ENCODE measurements at places on chromosomes 13 and 19.

- no peak for DNase-seq
These were observed 2.3 kb downstream of the ADGRE2 start for GRCh38 chr19:14775869-14776586.

DNA sequence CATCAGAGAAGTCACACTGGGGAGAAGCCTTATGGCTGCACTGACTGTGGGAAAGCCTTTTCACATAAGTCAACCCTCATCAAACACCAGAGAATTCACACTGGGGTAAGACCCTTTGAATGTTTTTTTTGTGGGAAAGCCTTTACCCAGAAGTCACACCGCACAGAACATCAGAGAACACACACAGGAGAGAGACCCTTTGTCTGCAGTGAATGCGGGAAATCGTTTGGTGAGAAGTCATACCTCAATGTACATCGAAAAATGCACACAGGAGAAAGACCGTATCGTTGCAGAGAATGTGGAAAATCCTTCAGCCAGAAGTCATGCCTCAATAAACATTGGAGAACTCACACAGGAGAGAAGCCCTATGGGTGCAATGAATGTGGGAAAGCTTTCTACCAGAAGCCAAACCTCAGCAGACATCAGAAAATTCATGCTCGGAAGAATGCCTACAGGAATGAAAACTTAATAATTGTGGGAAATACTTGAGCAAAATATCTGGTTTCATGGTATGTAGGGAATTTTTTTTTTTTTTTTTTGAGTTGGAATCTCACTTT, 30.7 kb downstream of the ZNF793 start:
- no peak for DNase-seq

DNA sequence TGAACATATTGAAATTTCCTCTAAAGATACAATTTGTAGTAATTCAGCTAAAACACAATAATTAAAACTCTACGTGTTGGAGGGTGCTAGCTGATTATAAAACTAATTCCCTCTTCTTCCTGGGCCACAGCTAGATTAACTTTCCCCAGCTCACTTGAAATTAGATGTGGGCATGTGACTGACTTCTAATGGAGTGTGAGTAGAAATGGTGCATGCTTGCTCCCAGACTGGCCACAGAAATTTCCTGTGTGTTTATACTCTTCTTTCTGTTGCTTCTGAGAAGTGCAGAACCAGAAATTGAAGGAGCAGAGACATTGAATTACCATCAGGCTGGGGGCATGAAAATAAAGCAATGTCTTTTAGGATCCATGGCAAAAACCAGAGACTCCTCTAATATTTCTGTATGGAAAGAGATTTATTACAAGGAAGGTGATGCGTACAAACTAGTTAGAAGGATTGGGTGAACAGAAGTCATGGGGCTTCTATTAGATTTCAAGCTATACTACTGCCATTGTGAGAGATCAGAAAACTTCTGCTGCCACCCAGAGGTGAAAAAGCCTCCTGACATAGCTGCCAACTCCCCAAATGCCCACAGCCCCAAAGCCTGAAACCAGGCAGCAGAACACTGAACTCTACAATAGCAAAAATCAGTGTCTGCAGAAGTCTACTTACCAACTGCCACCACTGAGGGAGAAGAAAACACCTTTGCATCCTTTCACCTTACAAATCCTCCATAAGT, 379.2 kb upstream of the MIR17HG start:
- peak; percentile 42 for DNase-seq

DNA sequence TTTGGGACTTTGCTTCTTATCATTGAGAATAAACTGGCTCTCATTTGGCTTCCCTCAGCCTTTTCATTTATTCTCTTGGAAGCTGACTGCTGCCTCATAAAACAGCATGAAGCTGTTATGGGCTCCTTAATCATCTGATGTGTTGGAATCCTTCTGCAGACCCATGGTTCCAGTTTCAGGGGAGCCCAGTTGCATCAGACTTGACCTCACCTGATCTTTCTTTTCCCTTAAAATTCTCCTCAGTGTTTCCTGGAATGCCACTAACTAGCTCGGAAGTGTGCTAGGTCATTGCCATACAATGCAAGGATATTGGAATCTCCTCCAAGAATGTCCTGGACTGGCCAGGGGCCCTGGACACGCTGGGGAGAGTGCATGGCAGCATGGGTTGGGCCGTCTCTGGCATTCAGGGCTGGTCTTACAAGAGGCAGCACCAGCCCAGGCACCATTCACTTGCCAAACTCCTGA, 158.7 kb downstream of the FLT1 start:
- no peak for DNase-seq

GRCh38 chr13:78478183-78478582, 125.2 kb downstream of the POU4F1 start:
- no peak for DNase-seq

DNA sequence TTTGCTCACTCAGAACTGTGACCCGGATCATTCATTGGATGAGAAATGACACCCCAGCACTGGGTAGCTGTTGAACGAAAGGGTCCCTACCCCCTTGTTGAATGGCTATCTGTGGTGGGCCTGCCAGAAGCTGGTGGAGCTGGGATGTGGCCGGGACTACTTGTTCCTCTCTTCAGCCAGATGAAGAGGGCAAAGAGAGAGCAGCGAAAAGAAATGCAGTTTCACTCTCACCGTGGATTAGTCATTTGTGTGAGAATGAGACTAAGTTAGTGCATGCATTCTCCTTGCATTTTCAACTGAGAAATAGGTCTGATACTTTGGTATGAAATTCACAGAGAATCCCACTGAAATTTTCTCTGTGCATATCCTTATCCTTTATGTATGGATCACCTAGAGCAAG, 553.1 kb downstream of the IRS2 start:
- no peak for DNase-seq

DNA sequence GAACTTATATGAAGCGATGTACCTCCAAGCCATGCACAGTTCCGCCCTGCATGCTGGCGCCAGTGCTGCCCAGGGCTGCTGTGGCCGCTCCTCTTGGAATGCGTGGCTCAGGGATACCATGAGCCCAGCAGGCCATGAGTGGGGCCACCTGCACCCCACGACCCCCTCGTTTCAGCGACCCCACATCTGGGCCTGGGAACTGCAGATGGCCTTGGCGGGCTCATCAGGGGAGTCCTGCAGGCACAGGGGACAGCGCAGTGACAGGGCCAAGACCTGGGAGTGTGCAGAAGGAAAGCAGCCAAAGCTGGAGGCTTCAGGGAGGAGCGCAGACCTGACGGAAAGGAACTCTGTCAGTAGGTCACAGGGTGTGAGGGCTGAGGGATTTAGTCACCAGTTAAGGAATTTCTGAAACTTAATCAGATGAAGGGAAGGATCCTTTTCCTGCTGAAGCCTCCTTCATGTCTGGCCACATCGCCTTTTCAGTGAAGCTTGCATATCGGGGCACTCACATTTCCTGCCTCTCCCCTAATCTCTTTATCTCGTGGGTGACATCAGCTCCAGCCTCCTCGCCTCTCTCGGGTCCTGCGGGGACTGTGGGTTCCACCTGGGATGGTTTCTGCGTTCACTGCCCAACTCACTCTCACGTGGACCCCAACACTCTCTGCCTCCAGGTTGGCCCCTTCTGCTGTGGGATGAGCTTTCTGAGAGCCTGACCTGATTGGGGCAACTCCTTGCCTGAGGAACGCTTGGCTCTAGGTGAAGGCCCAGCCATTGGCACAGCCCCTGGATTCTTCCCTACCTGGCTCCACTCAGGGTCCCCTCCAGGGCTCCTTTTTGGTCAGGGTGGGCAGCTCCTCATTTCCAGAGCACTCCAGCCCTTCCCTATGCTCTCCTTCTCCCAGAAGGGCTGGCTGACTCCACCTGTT, 123.5 kb downstream of the CRYL1 start:
- no peak for DNase-seq

- DNase-seq = no peak
These were observed 62.4 kb upstream of the XPO4 start for GRCh38 chr13:20964904-20965303.

- DNase-seq = no peak
These were observed 17.6 kb downstream of the ING1 start for GRCh38 chr13:110731072-110731471.

DNA sequence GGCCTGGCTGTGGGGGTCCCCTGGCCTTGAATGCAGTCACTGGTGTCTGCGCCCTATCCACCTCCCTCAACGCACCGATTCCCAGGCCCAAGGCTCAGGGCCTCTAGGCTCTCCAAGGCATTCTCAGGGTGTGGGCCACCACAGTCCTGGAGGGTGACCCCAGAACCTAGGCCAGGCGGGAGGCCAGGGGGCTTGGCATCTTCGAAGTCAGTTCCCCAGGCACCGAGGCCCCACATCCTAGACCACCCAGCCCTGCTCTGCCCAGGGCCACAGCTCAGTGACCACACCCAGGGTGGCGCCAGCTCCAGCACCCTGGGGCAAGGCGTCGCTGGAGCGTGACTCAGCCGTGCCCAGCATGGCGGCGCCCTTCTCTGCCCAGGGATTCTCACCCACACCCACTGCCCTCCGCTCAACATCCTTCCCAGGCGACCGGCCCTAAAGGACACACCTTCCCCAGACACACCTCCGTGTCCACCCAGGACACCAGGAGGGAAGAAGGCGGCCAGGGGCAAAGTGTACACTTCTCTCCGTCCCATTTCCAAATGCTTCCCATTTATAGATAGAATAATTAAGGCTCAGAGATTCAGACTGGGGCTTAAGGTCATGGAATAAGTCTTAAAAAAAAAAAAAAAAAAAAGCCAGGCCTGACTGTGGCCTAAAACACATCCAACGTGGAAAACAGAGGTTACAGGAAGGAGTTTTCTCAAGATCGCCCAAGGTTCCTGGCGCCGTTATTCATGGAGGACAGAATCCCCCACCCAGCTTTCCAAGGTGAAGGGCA, 36.4 kb upstream of the NANOS3 start:
- DNase-seq = peak; percentile 74

DNA sequence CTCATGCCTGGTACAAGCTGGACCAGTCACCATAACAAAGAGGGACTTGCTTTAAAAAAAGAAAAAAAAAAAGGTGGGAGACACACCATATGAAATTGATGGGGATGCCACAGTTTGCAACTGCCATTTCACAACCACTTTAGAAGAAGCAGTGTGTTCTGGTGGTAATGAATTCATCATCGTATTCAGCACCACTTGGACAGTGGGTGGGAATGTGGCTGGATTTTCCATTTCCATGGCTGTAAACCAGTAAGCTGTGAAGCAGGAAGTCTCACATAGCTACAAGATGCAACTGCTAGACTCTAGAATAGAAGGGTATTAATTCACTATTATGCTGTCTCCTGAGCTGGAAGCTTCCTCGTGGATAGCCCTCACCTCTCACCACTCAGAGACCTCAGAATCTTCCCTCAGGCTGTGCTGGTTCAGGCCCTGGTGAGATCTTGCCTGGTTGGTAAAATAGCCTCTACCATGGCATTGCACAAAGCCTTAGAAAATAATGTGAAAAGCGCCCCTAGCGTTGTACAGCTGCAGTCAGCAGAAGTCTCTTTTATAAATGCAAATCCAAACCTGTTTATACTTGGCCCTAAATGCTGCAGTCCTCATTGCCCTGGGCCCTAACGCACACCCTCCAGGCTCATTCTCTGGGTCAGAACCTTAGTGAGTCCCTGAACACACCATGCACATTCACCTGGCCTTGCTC, 150.7 kb downstream of the KCTD15 start:
- DNase-seq = no peak

- DNase-seq = no peak
These were observed 50.7 kb upstream of the FRY start for GRCh38 chr13:31980830-31981229.

- DNase-seq = no peak
These were observed 448.2 kb downstream of the KCTD12 start for GRCh38 chr13:76438050-76438449.

GRCh38 chr19:49873834-49874233, 3.3 kb downstream of the AKT1S1 start:
- peak; percentile 59 for DNase-seq

GRCh38 chr13:26372747-26373146, 118.8 kb downstream of the CDK8 start:
- no peak for DNase-seq
